Left colon (tissue), 2 donors: ENCODE measurements at places on chromosomes 6 and 20. TPM values are rescaled to one million over a fixed set of nuclear protein-coding genes. Genes with fewer than 3 reads are reported as not detected.
A peak's percentile ranks its signal among the peaks of the same experiment; 100 is the strongest.

The NFYA gene
- total RNA-seq, result 19.1 TPM

The OR2J3 gene
- total RNA-seq, result not detected

The STMND1 gene
- total RNA-seq, result 1.4 TPM

The PCK1 gene
- total RNA-seq, result 214 TPM

The FRMD1 gene
- 22.8 TPM for total RNA-seq

The BHLHE23 gene
- total RNA-seq, result not detected

The TMEM74B gene
- 2.2 TPM for total RNA-seq

The GNRH2 gene
- not detected for total RNA-seq

The NRN1 gene
- total RNA-seq, result 2.1 TPM

The CPNE5 gene
- 3.8 TPM for total RNA-seq

The TP53TG5 gene
- total RNA-seq, result 0.85 TPM

The COL9A1 gene
- total RNA-seq, result 1.6 TPM

The ADGB gene
- 1.5 TPM for total RNA-seq

The ZC2HC1B gene
- not detected for total RNA-seq

The BPHL gene
- total RNA-seq, result 27.6 TPM

The TRIM31 gene
- 278 TPM for total RNA-seq

GRCh38 chr6:53651205-53651763 lies 14.3 kb downstream of the KLHL31 start:
- DNase-seq, result peak; percentile 77

DNA sequence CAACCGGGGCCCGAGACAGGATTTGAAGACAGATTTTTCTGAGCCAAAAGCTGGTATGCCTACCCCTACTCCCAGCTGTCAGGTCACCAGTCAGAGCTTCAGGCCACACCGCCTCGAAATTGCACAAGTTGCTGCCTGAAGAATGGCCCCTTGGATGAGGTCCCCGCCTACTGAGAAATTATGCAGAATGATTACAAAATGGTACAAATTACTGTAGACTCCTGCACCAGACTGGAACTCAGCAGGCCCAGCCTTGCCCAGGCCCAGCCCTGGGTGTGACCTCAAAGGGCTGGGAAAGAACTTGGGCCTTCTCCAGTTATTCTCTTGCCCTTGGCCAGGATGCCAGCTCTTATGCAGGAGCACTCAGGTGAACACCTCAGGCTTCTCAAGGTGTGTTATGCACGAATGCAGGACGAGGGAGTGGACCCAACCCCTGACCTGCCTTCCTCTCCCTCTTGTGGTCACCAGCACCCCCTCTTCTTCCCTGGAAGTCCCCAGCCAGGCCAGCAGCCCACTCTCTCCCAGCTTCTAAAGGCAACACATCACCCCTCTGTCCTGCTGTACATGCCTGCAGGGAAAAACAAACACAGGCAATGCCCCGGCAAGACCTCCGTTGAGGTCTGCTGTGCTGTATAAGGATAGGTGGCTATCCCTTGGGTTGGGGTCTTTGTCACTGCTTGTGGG lies 88.7 kb upstream of the NAA20 start:
- peak; percentile 65 for DNase-seq

- no peak for DNase-seq
Observed at GRCh38 chr6:30325873-30326525, 728 bp upstream of the TRIM39 start.

- DNase-seq, result no peak
Observed at GRCh38 chr6:149988550-149989346, 25.0 kb downstream of the ULBP1 start.

DNA sequence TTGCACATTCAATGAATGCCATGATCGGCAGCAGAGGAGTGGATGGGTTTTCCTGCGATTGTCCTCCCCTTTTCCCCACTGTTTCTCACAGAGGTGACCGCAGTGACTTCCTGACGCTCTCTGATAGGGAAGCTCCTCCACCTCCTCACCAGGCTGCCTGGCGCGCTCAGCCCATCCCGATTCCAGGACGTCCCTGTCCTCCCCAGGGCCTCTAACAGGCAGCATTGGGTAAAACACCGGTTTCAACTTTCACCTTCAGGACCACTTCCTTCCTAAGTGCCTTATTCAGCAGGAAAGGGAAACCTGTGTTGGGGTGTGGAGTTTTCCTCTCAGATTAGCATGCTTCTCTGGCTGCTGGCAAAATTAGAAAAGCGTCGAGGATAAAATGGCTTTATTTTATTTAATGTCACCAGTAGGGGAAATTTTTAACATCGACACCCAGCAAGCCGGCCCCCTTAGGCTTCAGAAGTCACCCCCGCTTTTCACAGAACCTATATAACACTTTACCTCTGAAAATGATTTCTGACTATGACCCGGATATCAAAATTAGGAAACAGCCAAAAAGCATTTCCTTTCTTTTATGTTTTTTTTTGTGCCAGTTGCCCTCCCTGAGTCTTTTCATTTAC lies 570.4 kb upstream of the GJE1 start:
- no peak for DNase-seq

GRCh38 chr20:33810259-33810658 lies 889 bp upstream of the CHMP4B start:
- no peak for DNase-seq

DNA sequence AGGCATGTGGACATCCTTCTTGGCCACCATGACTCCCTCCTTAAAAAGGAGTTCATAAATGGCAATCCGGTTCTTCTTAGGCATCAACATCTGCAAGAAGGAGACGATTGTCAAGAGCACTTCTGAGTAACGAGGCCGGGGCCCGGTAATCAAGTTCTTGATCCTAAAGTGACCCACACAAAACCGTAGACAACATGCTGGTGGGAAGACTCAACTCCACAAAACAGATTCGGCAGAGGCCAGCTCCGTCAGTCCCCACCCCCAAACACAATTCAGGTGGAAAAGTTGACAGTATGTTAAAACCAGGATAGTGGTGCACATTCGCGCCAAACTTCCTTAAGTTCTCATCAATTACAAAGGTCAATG lies 754 bp downstream of the RPS10 start:
- DNase-seq, result no peak

- no peak for DNase-seq
Observed at GRCh38 chr6:18493925-18494324, 106.8 kb downstream of the RNF144B start.

DNA sequence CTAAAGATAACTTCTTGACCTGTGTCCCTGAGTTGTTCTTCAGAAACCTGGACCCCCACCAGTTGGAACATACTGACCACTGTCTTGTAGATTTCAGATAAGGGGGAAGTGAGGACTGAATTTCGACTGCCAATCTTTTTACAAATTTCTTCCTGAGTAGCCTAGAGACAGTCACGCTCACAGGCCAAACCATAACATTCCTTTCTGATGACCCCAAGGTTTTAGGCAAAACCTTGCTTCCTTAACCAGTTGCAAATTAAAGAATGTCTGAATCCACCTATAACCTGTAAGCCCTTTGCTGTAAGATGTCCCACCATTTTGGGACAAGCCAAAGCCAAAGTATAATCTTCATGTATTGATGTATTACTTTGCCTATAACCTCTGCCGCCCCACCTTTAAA lies 306.9 kb downstream of the LRFN2 start:
- no peak for DNase-seq

- DNase-seq, result peak; percentile 93
Observed at GRCh38 chr6:154615483-154616025, 105.1 kb upstream of the CNKSR3 start.

DNA sequence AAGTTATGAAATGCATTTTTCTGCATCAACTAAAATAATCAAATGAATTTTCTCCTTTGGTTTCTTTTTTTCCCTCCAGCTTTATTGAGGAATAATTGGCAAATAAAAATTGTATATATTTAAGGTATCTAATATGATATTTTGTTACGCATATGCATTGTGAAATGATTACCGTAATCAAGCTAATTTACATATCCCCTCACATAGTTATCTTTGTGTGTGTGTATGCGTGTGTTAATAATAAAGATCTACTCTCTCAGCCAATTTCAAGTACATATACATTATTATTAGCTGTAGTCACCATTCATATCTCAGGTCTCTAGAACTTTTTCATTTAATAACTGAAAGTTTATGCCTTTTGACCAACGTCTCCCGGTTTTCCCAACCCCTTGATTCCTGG lies 61.1 kb downstream of the SYCP2L start:
- no peak for DNase-seq

GRCh38 chr6:22071270-22072041 lies 225.4 kb downstream of the PRL start:
- peak; percentile 33 for DNase-seq

- no peak for DNase-seq
Observed at GRCh38 chr20:51284176-51284575, 258.3 kb downstream of the NFATC2 start.

- DNase-seq, result peak; percentile 21
Observed at GRCh38 chr20:25275813-25276532, 28.1 kb downstream of the PYGB start.

DNA sequence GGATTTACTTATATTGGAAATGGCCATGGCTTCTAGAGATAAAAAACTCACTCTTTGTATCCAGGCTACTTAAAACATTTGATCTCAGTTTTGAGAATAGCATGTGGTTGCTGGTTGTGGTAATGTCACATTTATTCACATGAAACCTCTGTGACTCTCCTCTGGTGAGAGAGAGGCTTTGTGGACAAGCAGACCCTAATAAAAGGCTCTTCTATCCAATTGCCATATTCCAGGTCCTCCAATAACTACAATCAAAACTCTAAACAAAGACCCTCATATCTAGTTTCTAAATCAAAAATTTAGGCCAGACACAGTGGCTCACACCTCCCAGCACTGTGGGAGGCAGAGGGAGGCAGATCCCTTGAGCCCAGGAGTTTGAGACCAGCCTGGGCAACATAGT lies 176.3 kb upstream of the LAMP5 start:
- no peak for DNase-seq

- DNase-seq, result no peak
Observed at GRCh38 chr6:111813237-111813636, 60.0 kb downstream of the FYN start.

DNA sequence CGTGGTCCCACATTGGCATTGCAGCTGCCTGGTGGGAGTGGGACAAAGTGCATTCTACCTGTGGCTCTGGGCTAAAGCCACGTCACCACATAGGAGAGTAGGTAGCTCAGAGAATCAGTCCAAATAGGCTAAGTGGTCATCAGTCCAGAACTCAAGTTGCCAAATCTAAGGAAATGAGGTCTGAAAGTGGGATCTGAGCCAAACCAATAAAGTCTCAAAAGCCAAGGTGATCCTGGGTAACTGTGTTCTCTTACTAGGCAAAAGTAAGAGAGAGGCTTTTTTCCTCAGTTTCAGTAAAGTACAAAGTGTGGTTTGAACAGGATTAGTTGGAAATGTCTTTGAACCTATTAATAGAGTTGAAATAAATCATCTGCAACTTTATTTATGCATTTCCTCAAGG lies 68.6 kb upstream of the CNKSR3 start:
- no peak for DNase-seq

GRCh38 chr20:51326201-51326819 lies 216.2 kb downstream of the NFATC2 start:
- no peak for DNase-seq

GRCh38 chr20:13220194-13220903 lies 725 bp upstream of the ISM1 start:
- DNase-seq, result no peak

DNA sequence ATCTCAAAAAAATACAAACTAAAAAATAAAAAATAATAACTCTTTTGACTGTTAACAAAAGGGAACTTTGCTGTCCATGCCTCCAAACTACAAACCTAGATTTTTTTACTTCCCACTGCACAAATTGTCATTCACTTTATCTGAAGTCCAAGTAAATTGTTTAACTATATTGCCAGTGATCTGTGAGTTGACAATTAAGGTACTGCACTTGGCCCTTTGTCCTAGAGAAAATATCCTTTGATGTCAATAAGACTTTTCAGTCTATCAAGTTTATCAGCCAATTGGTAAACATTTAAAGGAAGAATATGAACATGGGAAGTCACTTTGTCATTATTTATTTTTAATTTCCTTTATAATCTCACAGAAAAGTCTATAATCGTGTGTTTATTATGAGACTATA lies 19.3 kb upstream of the EPB41L2 start:
- DNase-seq, result no peak

GRCh38 chr6:122151066-122151465 lies 248.4 kb upstream of the HSF2 start:
- no peak for DNase-seq

DNA sequence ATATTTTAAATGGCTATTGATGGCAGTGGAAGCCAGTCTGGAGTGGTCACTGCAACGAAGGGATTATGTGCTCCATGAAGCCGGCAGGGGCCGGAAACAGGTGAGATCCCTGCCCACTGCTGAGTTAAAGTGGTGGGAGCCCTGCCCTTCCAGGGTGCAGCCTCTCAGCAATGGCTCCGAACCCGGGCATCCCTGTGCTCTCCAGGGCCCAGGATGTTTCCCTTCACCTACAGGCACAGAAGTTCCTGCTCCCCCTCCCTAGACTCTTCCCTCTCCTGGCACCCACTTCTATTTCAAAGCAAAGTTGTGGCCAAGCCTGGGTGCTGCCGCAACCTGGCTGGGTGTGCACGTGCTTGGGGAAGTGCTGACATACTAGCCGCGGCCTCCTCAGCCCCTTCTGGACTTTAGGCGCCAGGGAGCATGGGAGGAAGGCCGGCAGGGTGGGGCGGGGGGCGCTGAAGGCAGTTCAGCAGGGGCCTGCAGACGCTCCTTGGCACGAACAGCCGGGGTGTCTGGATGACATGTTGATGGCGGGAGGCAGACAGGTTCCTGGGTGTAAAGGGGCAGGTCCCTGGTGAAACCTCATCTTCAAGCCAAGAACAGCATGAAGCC lies 452.3 kb downstream of the HTR1B start:
- no peak for DNase-seq

DNA sequence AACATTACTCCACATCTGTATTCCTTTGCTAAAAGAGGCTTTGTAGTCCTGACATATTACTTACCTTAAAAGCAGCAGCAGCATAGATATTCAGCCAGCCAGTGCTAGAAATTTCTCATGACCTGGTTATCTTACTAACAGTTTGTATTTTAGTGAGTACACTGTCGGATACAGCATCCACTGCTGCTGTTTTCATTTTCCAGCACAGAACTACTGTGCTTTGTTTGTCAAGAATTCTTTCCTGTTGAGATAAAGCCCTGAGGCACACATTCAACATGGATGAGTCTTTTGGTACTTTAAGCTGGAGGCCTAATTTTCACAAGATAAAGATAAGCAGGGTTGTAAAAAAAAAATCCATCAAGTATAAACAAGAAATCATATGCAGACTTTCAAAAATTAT lies 311.2 kb upstream of the OPRM1 start:
- no peak for DNase-seq

GRCh38 chr20:38209054-38209675 lies 44.1 kb upstream of the TGM2 start:
- DNase-seq, result no peak

- no peak for DNase-seq
Observed at GRCh38 chr20:18090044-18090443, 32.3 kb upstream of the OVOL2 start.

GRCh38 chr20:20214757-20215275 lies 153.1 kb upstream of the INSM1 start:
- no peak for DNase-seq

DNA sequence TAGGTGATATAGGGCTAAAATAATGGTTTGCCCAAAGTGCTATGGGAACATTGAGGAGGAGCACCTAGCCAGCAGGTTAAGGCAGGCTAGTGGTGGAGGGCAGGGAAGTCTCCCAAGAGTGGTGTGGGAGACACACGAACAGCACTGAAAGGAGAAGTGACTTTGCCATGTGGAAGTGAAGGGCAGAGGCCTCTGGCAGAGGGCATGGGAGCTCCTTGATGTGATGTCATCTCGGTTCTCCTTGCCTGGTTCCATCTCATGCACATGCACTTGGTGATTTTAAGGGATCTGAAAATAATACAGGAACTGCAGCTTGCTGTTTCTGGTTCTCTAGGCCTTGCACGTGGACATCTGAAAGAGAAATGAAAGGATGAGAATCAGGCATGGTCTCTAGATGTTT lies 4.7 kb upstream of the MAP3K4 start:
- no peak for DNase-seq

GRCh38 chr20:61263084-61263695 lies 11.1 kb downstream of the CDH4 start:
- no peak for DNase-seq
